ENCODE measurements at places on chromosomes 12 and 14.

DNA sequence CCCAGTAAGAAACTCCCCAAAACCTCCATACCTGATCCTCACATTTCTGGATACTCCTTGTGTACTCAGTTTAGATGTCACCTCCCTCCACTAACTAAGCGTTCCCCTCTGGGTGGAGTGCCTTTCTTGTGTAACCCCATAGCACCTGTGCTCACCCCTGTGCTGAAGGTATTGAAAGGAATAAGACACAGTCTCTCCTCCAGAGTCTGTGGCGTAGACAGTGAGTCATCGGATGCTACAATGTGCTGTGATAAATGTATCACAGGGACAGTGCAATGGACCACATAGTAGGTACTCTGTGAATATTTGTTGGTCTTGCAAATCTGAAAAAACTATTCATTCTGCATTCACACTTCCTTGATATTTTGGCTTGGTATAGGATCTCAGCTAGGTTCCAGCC lies 30.8 kb downstream of the TSPAN9 start:
- no peak for DNase-seq

DNA sequence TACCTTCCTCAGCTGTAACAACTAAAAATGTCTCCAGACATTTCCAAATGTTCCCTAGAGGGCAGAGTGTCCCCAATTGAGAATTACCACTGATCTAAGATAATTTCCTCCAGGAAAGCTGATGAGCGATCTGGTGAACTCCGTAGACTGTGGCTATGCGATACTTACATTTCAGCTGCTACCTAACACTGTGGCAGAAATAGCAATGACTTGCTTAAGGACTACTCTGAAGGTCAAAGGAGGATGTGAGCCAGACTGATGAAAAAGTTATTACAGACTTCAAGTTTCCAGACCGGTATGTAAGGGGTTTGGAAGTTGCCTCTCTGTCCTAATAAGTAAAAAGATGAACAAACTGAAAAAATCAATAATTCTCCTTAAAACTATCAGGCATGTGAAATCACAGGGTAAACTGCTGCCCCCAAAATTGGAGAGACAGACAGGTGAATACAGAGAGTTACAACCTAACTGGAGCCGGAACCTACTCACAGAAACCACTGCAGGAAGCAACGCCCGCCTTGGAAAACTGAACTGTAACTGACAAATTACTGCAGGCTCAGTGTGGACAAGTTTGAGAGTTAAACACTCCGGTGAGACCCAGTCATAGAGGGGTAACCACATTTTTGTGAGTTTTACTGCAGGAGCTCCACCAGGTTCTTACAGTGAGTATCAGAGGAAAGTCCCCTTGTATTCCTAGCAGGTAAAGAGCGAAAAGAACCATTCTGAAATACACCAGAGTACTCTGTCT lies 60.0 kb upstream of the PARP11 start:
- no peak for DNase-seq

DNA sequence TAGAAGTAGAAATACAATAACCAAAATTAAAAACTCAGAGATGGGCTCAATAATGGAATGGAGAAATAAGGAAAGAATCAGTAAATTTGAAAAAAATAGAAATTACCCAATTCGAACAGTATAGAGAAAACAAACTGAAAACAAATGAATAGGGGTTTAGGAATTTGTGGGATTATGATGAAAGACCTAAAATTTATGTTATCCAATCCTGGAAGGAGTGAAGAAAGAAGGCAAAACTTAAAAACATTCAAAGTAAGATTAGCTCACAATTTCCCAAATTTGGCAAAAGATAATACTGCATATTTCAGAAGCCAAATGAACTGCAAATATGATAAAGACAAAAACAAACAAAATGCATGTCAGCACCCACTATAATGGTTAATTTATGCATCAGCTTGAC lies 177.1 kb downstream of the CCDC91 start:
- DNase-seq = no peak

DNA sequence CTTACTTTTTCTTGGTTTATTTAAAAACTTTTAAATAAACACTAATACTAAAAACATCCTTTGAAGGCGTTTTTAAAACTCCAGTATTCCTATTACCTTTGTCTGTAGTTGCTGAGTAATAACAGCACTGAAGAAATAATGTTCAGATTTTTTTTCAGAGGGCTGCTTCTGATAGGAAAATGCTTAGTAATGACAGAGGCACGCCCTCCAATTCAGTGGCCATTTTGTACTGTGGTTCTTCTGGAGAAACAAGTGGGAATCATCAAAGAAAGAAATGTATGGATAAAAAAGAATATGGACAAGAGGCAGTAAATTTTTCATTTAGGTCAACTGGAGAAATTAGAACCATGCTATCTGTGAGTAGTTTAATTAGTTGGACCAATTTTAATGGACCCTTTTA lies 13.6 kb downstream of the VEZT start:
- DNase-seq = no peak

DNA sequence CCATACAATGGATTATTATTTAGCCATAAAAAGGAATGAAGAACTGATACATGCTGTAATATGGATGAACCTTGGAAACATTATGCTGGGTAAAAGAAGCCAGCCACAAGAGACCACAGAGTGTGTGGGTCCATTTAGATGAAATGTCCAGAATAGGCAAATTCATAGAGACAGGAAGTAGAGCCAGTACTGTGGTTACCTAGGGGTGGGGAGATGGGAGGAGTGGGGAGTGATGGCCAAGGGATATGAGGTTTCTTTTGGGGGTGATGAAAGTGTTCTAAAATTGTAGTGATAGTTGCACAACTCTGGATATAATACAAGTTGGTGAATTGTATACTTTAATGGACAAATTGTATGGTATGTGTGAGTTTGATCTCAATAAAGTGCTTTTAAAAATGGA lies 18.6 kb downstream of the JDP2 start:
- DNase-seq = no peak

- no peak for DNase-seq
These were observed 102.3 kb upstream of the CPSF6 start for GRCh38 chr12:69136931-69137613.

DNA sequence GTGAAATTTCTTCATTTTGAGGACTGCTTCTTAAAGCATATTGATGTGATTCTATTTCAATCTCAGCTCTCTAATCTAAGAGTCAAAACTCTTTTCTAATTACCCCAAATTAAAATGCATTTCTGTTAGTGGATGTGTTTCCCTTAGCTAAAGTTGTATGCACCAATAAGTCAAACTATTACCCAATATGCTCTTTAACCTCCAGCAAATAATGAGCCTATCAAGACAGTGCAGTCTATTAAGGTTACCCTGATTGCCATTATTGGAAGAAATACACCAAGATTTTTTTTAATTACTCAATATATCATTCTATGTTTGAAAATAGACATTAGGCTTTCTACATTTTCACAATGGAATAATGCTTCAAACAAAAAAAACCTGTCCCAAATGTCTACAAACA lies 310.0 kb downstream of the BTG1 start:
- no peak for DNase-seq

All from nucleus accumbens (tissue), 56 donors.